Muscle of back (tissue), 13 donors: ENCODE measurements at places on chromosomes 2 and 18. TPM values are rescaled to one million over a fixed set of nuclear protein-coding genes. Genes with fewer than 3 reads are reported as not detected.

- DNase-seq = no peak
Observed at GRCh38 chr2:239184179-239184578, 216.6 kb downstream of the HDAC4 start.

- no peak for DNase-seq
Observed at GRCh38 chr2:160252278-160252887, 52.3 kb upstream of the ITGB6 start.

- peak; percentile 75 for DNase-seq
Observed at GRCh38 chr2:12107939-12108338, 361.5 kb downstream of the LPIN1 start.

The SCN7A gene
- polyA plus RNA-seq = 54.3 TPM

The KLHL14 gene
- 0.11 TPM for polyA plus RNA-seq
